ENCODE measurements at places on chromosomes 2 and 18.

GRCh38 chr2:111638274-111638877, 245.6 kb downstream of the ANAPC1 start:
- no peak for DNase-seq

GRCh38 chr2:105570757-105571156, 171.9 kb upstream of the FHL2 start:
- DNase-seq = no peak

DNA sequence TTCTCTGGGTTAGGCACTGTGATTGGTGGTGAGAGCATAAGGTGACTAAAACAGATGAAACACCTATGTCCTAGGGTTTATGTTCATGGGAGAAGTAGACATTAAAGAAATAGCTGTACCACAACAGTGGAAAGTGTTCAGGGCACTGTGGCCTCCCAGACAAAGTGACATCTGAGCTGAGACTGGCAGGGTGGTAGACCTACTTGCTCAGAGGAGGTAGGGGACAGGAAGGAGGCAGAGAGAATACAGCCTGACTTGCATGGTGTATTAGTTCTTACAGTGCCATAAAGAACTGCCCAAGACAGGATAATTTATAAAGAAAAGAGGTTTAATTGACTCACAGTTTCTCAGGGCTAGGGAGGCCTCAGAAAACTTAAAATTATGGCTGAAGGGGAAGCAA, 82.6 kb downstream of the MAPRE2 start:
- DNase-seq = no peak

DNA sequence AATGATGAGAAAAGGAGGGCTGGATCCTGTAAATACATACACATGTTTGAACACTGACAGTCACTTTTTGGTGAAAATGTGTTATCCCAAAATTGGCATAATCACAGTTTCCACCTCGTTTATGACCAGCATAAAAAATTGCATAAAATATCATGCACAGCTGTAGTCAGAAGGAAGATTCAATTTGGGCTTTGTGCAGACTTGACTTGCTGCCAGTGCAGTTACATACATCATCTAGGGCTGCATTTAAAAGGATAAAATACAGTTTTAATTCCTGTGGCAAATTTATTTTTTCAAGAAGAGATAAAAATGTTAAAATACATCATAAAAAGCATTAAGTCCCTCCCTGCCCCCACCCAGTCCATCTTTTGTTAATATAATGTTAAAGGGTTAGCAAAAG, 103.8 kb downstream of the VWC2L start:
- no peak for DNase-seq

DNA sequence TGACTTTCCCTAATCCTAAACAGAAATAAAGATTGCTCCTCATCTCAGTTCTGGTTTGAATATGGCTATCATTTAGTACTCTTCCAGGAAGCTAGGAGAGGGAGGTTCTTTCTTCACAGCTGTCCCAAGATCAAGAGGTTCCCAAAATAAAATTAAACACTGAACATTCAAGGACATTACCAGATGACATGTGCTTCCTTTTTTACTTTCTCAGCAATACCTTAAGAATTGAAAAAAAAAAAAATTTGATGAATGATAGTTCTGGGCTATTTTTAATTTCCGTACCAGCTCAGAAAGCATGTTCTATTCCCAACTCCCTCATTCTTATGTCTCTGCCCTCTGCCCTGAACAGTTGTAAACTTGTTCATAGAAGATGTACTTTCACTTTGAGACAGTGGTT, 61.7 kb upstream of the MYL1 start:
- no peak for DNase-seq

DNA sequence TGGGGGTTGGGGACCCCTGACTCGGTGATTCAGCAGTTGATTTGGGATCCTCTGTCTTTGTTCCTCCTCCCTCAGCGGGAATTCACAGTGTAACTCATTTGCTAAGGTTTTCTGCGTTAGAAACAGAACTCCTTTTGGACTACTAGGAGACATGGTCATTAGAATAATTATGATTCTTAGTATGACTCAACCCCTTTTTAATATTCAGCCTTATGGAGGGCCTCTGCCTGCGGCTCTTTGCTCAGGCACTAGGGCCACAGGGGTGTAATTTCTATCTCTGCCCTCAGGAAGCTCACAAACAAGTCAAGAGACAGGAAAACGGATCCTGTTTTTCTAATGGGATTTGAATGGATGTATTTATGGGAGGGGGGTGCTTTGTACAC, 117.4 kb downstream of the SPTBN1 start:
- no peak for DNase-seq

DNA sequence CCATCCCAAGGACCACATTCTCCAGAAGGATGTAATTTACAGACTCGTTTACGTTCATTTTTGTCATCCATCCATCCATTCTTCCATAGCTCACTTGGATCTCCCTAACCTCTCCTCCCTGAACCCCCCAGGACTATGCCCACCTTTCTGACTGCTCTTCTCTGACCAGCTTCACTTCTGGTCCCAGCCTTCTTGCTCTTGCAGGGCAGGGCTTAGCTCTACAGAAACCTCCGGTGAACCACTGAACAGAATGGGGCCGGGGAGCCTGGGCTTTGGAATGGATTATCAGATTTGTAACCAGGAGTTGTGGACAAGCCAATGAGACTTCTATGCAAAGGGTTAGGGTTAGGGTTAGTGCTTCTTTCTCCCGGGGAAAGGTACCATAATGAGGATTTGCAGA, 95.0 kb downstream of the TGFA start:
- DNase-seq = no peak

- no peak for DNase-seq
Measured at GRCh38 chr2:9847140-9847539, 3.9 kb downstream of the TAF1B start.

DNA sequence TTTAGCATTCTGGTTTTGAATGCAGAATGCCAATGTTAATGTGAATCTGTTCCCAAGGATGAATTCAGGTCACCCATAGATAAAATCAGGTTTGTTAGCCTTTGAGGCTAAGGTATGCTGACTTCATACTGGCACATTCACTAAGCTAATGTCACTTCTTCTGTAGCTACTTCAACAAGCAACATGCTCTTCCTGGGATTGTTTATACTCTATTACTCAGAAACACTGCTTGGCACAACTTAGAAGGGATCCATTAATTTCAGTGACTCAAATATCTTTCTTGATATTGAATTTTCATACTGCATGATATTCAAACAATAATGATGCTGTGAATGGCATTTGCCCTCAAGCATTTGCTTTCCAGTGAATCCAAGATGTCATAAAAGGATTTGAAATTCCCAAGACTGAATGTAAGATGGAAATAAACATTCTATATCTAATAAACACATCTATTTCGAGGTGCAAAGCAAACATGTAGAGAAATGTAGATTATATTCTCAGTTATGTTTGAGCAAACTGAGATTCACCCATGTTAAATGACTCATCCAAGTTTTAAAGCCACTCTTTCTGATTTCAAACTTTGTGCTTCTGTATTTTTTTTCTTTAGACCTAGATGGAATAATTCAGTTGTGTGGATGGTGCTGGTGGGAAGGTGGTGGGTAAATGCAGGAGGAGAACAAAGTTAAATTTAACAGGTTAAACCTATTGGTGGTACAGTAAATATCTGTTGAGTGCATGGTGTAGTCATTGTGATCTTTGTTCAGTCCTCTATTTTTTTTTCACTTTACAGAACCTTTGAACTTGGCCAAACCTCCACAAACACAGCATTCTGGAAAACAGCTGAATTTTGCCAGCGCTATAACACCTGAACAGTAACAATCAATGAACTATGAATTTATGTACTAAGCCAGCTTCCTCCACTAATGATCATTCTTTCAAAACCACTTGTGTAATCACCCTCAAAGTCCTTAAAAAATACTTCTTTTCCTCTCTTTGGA, 162.1 kb upstream of the XIRP2 start:
- no peak for DNase-seq

GRCh38 chr2:34368304-34368703, 769.2 kb upstream of the FAM98A start:
- DNase-seq = no peak
